ENCODE measurements at places on chromosomes 7 and 10.

- DNase-seq: no peak
These were observed 776.7 kb downstream of the NXPH1 start for GRCh38 chr7:9210114-9210513.

GRCh38 chr10:5606864-5607263 lies 59.5 kb downstream of the ASB13 start:
- DNase-seq: no peak

DNA sequence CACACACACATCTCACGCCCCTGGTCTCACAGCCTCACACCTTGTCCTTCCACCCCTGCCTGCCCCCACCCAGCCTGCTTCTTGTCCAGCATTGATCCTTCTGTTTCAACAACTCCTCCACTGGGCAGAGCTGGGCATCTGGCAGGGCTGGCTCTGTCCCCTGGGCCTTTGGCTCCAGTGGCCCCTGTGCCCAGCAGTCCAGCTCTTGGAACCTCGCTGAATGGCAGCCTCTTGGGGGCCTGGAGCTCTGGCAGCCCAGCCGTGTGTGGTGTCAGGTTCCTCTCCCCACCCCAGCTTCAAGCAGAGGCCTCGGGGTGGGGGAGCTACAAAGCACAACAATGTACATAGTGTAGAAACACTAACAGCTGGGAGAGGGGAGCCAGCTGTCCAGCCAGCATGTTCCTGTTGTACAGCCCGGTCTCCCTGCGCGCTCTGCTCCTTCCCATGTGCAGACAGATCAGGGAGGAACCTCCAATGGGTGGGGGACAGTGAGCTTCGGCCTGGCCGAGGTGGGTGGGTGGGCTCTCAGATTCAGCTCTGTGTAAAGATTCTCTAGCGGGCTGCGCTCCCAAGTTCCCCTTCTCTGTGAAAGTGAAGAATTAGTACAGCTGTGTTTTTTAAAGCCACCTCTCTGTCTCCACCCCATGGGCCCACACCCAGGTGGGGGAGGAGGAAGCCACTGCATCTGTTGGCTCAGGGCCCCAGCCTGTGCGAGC lies 19.4 kb downstream of the ZMIZ2 start:
- peak; percentile 75 for DNase-seq

DNA sequence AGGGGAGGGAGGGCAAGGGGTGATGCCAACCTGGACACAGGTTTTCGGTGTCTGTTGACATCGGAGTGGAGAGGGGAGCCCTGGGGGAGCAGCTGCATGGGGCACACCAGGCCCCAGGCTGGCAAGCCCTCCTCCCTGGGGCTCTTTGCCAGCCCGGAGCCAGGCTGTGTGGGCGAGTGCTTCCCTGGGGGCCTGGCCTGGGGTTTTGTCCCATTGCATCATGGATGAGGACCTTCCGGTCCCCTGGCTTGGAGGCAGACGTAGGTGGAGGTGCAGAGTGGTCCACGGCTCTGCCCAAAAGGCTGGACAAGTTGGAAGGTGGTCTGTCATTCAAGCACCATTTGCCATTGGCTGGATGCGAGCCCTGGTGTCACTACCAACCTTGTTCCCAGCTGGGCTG lies 34.8 kb downstream of the ZMIZ1 start:
- no peak for DNase-seq

DNA sequence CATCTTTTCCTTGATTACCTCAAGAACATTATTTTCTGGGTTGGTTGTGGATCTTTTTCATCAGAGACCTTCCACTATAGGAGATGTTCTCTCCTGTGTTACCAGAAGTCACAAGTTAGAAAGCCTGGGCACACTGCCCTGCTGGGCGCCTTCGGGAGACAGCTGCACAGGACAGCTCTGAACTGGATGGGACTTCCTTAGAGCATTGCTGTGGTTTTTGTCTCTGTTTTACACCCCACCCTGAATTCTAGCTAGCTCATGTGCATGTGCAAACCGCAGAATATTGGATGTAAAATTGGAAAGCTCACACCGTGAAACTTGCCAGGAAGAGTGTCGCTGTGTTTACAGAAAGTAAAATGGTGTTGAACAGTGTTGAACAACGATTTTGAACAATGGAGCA lies 54.4 kb upstream of the SEC61G start:
- no peak for DNase-seq

GRCh38 chr7:22677680-22678079 lies 49.3 kb upstream of the IL6 start:
- no peak for DNase-seq

GRCh38 chr7:66894463-66895080 lies 26.5 kb upstream of the TMEM248 start:
- peak; percentile 50 for DNase-seq

DNA sequence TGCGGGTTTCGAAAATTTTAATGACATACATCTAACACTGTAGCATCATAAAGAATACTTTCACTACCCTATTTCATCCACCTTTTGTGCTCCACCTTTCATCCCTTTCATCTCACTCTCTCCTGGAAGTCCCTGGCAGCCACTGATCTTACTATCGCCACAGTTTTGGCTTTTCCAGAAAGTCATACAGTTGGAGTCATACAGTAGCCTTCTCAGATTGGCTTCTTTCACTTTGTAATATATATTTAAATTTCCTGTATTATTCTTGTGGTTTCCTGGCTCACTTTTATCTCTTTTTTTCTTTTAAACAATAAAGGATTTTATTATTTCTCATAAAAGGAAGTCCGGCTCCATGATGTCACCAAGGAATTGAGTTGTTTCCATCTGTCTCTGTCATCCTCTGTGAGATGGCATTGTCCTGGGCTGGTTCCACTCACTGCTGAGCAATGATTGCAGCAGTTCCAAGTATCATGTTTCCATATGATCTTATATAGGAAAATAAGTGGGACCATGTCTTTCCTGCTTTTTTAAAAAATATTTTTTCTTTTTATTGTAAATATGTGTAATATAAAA lies 626.3 kb downstream of the POM121L12 start:
- DNase-seq: no peak

GRCh38 chr10:69872323-69872722 lies 70.6 kb downstream of the COL13A1 start:
- DNase-seq: no peak

DNA sequence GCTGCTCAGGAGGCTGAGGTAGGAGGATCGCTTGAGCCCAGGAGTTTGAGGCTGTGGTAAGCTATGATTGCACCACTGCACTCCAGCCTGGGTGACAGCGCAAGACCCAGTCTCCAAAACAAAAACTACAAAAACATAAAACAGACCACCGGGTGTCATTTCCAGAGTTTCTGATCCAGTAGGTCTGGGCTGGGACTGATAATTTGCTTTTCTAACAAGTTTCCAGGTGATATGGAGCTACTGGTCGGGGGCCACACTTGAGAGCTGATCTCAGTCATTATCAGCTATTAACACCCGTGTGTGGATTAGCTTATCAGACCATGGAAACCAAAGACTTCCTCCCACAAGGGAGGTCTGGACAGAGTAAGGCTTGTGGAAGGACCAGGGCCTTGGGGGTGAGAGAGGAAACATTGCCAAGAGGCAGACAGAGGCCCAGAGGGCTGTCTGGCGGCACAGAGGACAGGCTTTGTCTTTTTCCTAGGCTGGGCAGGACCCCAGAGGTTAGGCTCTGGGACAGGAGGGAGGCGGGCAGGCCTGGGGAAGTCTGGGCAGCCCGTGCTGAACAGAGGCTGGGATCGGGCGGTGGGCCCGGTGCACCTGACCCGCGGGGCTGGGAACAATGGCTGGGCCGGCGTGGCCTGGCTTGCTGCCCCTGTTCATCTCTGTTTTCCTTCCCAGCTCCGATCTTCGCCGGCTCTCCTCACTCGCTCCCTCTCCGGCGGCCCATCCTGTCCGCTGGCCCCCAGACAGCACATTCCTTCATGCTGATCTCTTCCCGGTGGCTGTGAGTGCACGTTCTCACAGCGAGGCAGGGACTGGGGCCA lies 25.2 kb downstream of the TMEM270 start:
- DNase-seq: peak; percentile 66

DNA sequence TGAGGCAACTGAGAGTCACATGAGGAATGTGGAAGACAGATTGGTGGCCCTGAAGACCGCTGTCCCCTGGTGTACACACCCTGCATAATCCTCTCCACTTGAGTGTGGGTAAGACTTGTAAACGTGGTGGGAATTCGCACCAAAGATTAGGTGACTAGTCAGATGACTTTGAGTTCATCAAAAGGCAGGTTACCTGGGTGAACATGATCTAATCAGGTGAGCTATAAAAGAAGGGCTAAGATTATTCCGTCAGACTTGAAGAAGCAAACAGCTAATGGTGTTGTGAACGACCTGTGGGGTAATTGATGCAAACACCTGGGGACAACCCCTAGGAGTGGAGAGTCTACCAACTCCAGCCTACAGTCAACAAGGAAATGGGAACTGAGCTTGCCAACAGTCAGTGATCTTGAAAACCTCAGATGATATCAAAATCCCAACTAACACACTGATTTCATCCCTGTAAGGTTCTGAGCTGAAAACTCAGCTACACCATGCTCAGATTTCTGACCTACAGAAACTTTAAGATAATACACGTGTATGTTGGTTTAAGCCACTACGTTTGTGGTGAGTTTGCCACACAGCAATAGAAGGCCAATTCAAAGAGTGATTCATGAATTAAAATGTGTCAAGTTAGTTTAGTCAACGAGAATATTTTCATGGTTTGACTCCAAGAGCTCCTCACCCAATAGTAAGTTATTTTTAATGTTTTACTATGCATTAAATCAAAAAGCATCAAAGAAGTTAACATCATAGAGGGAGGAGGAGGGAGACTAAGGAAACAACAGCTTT lies 16.7 kb downstream of the PRTFDC1 start:
- DNase-seq: no peak

- DNase-seq: no peak
These were observed 64.3 kb downstream of the STEAP1B start for GRCh38 chr7:22435720-22436119.

DNA sequence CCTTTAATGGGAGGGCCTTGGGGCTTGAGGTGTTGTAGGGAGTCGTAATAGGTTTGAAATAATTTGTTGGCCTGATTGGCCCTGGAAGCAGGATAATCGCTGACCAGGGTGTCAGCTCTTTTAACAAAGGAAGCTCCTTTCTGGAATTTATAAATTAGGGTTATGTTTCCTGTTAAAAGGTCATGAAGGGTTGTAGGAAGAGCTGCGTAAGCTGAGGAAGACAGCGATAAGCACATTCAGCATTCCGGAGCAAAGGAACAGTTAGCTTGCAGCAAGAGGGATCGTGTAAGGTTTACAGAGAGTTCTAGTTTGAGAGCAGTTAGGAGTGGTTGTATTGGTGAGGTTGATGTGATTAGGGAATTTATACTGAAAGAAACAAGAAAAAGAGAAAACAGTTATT lies 21.3 kb downstream of the CPA4 start:
- no peak for DNase-seq

- no peak for DNase-seq
These were observed 65.6 kb downstream of the CTBP2 start for GRCh38 chr10:125094806-125095205.

DNA sequence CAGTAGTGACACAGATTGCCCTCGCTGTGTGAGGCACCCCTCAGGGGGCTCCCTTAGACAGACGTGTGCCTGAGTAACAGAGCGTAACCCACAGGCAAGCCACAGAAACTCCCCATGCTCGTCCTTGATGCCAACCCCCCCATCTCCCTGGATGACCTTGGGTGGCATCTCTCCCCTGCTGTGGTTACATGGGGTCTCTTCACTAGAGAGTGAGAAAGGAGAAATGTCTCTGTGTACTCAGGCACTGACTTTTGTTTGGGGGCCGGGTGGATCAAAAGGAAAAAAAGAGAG lies 1.1 kb upstream of the ASB10 start:
- no peak for DNase-seq

DNA sequence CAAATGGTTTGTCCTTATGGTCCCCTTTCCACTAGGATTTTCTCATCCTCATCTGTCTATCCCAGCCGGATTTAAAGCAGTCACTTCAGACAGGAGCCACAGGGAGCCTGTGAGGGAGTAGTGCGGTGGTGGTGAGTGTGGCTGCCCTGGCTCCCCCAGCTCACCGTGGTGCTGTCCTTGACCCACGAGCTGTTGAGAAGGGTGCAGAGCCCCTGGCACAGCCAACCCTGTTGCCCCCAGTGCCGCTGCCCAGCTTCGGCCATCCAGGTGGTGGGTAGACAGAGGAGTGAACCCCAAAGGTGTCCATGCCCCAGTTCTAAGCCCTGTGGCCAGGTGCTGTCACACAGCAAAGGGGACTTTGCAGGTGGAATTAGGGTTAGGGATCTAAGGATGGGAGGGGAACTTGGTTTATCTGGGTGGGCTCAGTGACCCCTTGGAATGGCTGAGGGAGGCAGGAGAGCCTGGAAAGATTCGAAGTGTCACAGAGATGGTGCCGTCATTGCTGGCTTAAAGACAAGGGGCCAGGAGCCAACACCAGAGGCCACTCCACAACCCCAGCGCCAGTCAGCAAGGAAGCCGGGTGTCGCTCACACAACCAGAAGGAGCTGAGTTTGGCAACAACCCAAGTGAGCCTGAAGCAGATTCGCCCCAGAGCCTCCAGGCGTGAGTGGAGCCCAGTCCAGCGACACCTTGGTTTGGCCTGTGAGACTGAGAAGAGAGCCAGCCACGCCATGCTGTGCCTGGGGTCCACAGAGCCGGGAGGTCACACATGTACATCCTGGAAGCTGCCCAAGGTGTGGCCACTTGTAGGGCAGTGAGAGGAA lies 142.4 kb downstream of the ADCY1 start:
- DNase-seq: no peak

GRCh38 chr7:29335188-29336083 lies 140.9 kb downstream of the CHN2 start:
- no peak for DNase-seq

DNA sequence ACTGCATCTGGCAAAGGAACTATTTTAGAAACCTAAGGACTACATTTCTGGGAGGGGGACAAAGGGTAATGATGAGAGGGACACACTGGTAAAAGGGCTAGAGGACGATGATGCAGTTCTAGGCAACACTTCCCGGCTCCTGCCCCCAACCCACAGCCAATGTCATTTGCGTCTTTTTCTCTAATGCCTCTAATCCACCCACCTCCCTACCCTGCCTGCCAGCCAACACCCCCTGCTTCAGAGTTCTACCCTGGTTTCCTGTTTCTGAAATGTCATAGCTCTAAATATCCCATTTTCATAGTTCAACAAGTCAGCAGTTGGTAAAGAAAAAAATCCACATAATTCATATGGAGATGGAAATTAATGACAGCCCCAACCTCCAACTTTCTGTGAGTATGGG lies 79.0 kb downstream of the KIAA1549 start:
- no peak for DNase-seq

GRCh38 chr10:11430421-11431215 lies 180.8 kb downstream of the USP6NL start:
- no peak for DNase-seq
